ENCODE measurements at places on chromosomes 6 and 20.

DNA sequence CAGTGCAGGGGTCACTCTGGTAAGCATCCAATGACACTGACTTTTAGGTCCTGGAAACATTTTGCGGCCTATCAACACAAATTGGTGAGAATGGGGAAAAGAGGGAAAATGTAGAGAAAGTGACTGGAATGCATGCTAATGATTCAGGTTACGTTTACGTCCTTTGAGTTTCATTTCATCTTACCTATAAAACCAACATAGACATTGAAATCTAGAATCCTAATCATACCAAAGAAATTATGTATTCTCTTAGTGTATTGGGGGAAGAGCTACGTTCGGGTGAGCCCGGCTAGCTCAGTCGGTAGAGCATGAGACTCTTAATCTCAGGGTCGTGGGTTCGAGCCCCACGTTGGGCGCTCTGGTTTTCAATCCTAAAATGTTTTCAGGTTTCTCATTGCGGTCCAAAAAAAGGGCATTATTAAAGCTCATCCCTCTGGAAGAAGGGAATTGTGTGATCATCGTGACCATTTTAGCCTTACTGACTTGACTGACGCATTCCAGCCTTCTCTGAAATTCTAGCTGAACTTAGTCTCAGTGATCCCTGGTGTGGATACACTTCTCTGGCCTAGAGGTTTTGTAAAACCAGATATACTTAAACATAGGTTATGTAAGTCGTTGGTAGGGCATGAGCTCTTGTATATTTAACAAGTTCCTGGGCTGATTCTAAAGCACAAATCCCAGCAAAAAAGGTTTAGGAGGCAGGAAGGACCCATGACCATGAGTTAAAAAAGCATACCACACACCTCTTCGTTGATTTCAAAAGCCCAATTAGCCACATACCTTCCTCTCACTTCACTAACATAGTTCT lies 18.3 kb downstream of the HMGN4 start:
- DNase-seq: no peak

- DNase-seq: no peak
Observed at GRCh38 chr6:169156108-169156792, 97.4 kb downstream of the THBS2 start.

DNA sequence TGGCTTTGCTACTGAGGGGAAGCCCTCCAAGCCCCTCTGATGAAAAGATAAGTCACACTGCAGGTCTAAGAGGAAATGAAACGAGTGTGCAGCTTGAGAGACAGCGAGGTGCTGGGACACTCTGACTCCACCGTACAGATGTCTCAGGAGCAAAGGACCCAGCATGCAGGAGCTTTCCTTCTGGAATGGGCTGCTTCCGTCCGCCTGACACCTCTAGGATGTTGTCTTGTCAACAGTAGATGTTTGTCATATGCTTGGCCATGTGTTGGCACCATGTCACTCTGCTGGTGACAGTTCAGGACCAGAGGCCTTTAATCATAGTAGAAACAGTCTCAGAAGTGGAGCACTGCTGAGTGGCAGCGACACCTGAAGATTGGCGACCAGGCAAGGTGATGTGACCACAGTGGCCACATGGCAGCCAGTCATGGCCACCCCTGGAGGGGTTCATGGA lies 46.7 kb downstream of the SLC24A3 start:
- no peak for DNase-seq

GRCh38 chr20:38890497-38890818 lies 35.8 kb upstream of the FAM83D start:
- DNase-seq: no peak

- no peak for DNase-seq
Observed at GRCh38 chr6:52517502-52518278, 59.2 kb downstream of the TRAM2 start.

GRCh38 chr6:146950351-146950835 lies 253.8 kb upstream of the STXBP5 start:
- DNase-seq: no peak
